ENCODE measurements at places on chromosomes 7 and 10.

- no peak for DNase-seq
These were observed 17.2 kb upstream of the RHBDD2 start for GRCh38 chr7:75861636-75862035.

DNA sequence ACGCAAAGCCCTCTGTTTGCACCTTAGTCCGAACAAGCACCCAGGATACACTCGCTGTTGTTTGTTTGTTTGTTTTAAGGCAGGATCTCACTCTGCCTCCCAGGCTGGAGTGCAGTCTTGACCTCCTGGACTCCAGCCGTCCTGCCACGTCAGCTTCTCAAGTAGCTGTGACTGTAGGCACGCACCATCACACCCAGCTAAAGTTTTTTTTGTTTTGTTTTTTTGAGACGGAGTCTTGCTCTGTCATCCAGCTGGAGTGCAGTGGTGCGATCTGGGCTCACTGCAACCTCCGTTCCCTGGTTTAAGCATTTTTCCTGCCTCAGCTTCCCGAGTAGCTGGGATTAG lies 76.8 kb downstream of the CTBP2 start:
- no peak for DNase-seq

GRCh38 chr7:26190417-26190869 lies 10.1 kb downstream of the HNRNPA2B1 start:
- DNase-seq: no peak

- no peak for DNase-seq
These were observed 165.5 kb downstream of the LRRN3 start for GRCh38 chr7:111256391-111256790.

GRCh38 chr7:2720024-2720423 lies 32.0 kb downstream of the AMZ1 start:
- DNase-seq: no peak

GRCh38 chr10:43128958-43129706 lies 9.1 kb upstream of the CSGALNACT2 start:
- DNase-seq: no peak

Measured in left lung (tissue), 14 donors.